Amniotic epithelial cell (primary cell): ENCODE measurements at places on chromosomes 6 and 20.
A peak's percentile ranks its signal among the peaks of the same experiment; 100 is the strongest.

GRCh38 chr20:7449269-7449668, 491.0 kb downstream of the HAO1 start:
- no peak for DNase-seq

DNA sequence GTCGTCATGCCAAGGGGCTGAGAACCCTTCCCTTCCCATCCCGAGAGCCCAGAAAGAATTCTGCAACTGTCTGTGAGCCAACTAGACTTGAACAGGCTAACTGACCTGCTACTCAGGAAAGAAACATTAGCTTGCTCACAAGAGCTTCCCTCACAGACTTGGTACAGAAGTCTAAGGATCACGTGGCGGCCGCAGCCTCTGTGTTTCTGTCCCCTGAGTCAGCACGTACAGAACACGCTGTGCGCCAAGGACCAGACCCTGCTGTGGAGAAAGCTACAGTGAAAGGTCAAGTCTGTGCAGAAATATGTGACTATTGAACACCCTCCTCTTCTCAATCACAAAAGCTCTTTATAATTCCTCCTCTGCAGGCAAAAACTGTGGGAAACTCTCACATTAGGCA, 151.3 kb upstream of the QKI start:
- no peak for DNase-seq

DNA sequence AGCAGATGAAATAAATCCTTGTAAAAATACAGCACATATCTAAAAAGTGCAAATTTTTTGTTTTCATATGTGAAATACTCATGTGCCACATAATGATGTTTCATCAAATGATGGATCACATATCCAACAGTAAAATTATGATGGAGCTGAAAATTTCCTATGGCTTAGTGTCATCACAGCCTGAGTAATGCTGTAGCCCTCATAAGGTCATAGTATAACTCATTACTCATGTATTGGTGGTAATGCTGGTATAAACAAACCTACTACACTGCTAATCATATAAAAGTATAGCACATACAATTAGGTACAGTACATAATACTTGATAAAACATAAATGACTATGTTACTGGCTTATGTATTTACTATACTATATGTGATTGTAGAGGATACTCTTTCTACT, 12.9 kb downstream of the TSPYL1 start:
- DNase-seq: no peak

GRCh38 chr6:121321282-121321681, 13.0 kb downstream of the TBC1D32 start:
- DNase-seq: no peak

DNA sequence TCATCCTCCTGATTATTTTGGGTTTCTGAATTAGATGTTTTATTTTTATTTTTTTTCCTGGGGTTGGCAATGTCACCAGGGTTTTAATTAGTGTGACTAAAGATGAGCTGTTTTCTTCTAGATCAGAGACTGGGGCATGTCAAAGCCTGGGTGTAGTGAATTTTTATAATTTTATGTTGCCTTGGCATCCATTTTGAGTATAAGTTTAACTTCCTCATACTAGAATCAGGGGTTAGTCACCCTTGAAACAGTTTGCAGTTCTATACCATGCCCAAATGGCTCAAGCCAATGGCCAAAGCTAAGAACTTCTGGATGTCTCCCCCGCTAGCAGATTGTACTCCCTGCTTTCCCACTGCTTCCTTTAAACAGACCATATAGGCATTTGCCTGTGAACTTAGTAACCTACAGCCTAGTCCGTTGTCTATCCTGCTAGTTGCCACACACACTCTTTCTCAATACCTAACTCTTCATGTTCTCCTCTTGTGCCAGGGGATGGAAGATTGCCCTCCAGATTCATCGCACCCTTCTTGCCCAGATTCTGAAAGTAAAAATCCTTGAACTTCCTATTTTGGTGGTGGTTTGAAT, 54.5 kb downstream of the KIAA0408 start:
- peak; percentile 8 for DNase-seq

- DNase-seq: no peak
These were observed 40.3 kb downstream of the ERMARD start for GRCh38 chr6:169791721-169792131.

DNA sequence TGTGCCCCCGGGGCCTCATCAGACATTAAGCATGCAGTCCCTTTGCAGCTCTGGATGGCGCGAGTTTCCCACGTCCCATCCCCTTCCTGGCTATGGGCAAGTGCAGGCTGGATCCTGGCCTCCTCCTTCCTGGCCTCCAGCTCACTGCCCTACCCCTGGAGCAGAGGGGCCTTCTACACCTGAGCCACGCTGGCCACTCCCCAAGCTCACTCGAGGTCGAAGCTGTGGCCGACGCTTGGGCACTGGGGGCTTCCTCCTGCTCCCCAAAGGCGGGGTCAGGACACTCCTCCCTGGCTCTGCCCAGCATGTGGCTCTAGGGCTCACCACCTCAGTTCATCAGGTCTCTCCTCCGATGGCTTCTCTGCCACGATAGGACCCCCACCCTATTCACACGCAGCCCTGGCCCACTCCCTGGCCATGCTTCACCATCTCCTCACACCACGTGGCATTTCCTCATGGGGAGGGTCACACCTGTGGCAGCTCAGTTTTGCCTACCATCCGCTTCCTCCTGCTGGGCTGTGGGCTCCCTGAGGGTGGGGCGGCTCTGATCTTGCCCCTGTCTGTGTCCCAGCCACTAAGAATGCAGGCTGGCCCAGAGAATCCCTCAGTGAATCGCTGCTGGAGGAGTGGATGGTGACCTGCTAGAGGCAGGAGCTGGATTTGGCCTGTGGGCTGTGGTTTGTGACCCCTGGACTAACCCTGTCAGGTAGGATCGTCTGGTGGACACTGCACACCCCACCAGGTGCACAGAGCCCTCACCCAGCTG, 280.7 kb downstream of the TAF4 start:
- no peak for DNase-seq

DNA sequence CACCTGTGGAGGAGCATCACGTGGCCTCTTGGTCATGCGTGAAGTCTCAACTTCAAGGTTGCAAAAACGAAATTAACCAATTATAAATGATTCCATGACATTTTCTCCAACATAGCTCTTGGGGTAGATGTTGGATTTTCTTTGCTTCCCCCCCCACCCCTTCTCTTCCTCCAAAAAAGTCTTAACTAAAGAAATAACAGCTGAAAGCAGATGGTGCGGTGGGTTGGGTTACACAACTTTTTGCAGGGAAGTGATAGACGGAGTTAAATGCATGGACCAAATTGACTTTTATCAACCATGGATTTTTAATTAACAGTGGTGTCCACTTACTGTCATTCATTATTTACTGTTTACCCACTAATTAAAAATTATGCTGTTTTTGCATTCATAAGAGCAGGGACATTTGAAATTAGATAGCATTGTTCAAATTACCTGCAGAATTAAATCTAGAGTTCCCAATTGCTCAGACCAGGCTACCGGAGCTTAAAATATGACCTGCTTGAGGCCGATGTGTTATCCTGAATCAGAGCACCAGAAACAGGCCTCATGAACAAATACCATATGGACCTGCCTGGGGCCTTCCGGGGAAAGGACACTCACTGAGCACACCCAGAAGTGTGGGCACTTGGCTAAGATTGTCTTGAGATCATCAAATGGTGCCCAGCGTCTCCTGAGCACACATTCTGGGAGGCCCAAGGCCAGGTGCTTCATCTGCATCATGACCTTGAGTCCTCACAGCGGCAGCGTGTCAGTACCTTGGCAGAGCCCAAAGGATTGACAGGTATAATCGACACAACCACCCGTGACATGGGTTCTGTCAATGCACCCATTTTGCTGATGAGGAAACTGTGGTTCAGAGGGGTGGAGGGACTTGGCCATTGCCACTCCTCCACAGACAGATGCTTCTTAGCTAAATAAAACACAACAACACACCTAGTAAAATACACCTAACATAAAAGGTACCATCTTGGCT, 41.5 kb downstream of the APCDD1L start:
- DNase-seq: no peak

- DNase-seq: peak; percentile 59
These were observed 13.9 kb upstream of the KLHL31 start for GRCh38 chr6:53679446-53679933.

DNA sequence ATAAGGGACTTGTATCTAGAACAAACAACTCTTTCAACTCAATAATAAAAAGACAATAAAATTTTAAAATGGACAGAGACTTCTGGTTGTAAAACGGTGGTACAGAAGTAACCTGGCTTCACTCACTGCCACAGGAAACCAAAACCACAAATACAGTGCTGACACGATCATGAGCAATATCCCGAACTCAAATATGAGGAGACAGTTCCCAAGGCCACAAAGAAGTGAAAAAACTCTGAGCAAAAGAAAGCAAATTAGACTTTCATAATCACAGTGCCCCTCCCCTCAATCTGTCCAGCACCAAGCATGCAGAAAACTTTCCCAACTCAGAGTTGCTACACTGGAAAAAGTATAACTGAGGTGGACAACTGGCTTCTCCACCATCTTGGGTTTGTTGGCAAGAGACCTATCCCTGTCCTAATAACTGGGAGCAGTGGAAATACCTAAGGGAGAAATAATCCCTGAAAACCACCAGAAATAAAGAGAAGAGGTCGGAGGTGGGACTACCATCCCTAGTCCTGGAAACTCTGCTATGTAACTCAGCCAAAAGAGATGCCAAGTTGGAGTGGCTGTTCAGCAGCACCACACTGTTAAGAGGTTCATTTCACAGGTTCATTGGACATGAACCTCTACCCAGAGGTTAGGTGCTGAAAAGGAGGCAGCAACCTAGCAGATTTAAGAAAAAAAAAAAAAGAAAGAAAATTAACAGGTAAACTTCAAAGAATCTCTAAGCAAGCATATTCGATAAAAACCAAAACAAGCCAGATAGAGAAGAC, 55.5 kb downstream of the REV3L start:
- peak; percentile 93 for DNase-seq

GRCh38 chr20:39067526-39068216, 105.5 kb downstream of the DHX35 start:
- DNase-seq: peak; percentile 40

GRCh38 chr6:111377558-111378120, 105.4 kb downstream of the REV3L start:
- DNase-seq: peak; percentile 42

DNA sequence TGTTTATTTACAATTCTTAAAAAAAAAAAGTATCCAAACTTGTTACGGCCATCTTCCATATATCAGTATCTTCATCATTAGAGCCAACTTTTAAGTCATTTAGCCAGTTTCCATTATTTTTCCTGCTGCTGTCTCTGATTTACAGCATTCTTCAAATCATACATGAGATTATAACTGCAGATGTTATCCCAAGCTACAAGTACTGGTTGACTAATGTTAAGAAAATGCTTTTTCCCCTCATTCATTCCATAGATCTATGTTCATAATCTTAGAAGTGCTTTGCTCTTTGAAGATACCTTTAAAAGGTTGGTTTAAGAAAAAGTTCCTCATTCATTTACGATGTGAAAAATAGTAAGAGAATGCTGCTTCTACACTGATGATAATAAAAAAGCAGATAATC, 158.7 kb downstream of the RNGTT start:
- DNase-seq: peak; percentile 67

DNA sequence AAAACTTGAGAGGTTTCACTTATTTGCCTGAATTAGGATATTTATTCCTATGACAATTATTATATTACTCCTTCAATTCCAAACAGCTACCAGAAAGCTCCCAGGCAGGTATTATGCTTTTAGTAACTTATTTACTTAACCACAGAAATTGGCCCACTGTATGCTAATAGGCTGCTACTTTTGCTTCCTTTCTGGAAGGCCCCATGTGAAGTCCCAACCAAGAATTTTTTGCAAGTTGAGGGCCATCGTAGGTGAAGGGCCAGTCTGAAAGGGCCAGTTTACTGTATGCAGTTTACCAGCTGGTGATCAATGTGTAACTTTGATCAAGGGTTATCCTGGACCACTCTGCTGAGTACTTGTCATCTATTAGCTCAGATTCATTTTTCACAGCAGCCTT, 45.0 kb downstream of the EDN1 start:
- no peak for DNase-seq

GRCh38 chr6:106512968-106513574, 116.2 kb downstream of the RTN4IP1 start:
- no peak for DNase-seq

- peak; percentile 48 for DNase-seq
These were observed 148.1 kb downstream of the CEBPB start for GRCh38 chr20:50338479-50339391.

GRCh38 chr20:47020231-47020630, 125.6 kb downstream of the EYA2 start:
- no peak for DNase-seq

DNA sequence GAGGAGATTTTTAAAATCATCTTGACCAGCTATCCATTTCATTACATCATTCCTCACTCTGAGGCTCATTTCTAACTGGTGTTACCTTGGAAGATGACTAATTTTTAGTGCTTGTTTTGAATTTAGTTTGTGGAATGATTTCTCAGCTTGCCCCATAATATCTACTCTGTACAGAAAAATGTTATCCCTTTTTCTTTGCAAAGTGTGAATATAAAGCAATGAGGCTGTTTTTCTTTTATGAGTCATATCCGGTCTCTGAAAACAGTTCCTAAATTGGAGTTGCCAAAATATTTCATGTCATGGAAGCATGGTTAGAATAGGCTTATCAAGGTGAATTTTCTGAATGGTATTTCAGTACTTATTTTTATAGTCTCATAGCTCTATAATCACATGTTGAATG, 43.8 kb downstream of the FUT9 start:
- no peak for DNase-seq

DNA sequence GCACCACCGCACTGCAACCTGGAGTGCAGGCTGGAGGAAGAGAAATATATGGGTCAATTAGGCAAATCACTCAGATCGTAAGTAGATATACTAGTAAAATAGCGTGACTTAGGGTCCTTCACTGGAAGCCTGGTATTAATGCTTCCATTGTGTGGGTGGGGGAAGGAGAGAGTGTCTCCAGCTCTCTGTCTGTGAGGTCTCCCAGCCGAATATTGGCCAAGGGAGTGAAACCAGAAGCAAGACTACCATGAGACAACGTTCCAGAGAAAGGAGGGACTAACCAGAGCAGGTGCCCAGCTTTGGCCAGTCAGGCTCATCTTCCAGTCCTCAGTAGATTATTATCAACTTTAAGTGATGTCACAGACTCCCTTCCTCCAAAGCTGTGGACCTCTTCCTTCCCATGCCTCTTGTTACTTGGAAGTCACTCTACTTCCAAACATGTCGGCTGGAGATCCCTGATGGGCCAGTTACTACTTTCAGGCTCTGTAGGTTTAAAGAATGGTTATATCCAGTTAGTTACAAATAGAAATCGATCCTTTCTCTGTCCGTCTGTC, 28.8 kb downstream of the MTHFD1L start:
- DNase-seq: no peak

- DNase-seq: peak; percentile 40
These were observed 61.0 kb upstream of the REV3L start for GRCh38 chr6:111543913-111544435.
